Mononuclear cell (primary cell): ENCODE measurements at places on chromosomes 6 and 20. TPM values are rescaled to one million over a fixed set of nuclear protein-coding genes. Genes with fewer than 3 reads are reported as not detected.

The VNN1 gene
- 2.7 TPM for total RNA-seq

The PLG gene
- total RNA-seq = not detected

The FAM83C gene
- not detected for total RNA-seq

The METTL24 gene
- total RNA-seq = 0.10 TPM

The THBD gene
- total RNA-seq = 82.1 TPM

The WFDC2 gene
- total RNA-seq = not detected

The ZNF831 gene
- 19.8 TPM for total RNA-seq

The CHD6 gene
- 90.5 TPM for total RNA-seq

The GRM1 gene
- total RNA-seq = not detected
